ENCODE measurements at places on chromosomes 7 and 10.

DNA sequence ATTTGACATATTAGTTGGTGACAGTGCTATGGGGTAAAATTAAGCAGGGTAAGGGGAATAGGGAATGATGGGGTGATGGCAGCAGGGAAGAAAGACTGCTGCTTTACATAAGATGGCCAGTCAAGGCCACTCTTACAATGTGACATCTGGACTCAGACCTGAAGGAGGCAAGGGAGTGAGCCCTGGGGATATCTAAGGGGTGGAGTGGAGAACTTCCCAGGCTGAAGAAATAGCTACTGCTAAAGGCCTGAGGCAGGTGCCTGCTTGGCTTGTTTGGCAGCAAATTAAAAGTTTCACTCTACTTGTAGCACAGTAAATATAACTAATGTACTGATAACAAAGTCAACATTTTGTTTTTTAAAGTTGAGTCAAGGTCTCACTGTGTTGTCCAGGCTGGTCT is 93.5 kb downstream of the IDE start:
- DNase-seq, result no peak

DNA sequence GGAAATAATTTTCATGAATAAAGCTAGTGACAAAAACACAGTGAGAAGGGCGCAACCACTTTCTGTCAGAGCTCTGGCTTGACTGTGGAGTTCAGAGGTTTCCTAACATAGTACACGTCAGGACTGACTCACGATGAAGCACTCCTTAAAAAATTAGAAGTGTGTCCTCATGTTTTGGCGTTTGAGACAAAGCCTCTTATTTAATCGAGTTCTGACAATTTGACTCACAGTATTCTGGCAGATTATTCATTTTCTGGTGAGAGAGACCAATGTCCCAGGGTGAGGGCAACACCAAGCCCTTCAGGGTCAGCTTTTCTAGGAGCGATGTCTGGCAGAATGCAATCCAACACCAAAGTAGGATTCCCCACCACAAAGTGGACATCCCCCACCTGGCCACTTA is 108.7 kb downstream of the DIP2C start:
- DNase-seq, result no peak

- DNase-seq, result no peak
These were observed 95.0 kb downstream of the ST7 start for GRCh38 chr7:117048114-117048866.

- no peak for DNase-seq
These were observed 11.9 kb downstream of the PLAU start for GRCh38 chr10:73922864-73923133.

DNA sequence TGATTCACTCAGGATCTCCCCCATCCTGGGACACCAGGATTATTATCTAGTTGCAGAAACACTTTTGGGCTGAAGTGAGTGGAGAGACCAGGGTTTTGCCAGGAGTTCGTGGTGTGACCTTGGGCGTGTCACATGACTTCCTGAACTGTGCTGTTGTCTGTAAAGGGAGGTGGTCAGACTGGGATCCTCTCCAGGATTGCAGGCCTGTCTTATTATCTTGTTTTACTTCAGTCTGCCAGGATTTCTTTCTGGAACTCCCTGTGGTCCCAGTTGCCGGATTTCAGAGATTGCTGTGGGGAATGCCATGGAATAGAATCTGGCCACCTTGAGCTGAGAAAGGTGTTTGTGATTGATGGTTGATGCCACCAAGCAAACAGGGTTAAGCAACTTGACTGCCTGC is 35.8 kb downstream of the CRCP start:
- DNase-seq, result no peak

DNA sequence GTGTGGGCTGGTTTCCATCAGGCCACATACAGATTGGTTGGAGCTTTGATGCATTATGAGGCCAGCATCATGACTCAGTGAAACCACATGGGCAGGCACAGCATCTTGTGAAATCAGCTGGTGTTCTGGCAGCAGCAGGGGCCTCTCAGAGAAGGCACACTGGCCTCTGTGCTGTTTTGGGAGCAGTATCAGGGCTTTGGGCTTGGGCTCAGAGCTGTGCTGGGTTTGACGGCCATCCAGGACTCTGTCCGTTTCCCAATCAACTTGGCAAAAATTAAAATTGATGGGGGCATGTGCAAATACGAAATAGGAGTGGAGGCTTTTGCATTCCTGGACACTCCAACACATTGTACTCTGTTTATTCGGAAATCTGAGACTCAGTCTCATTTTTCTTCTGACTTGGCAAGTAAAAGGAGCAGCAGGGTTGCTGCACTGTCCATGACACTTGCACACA is 190.9 kb downstream of the BMPER start:
- DNase-seq, result no peak

DNA sequence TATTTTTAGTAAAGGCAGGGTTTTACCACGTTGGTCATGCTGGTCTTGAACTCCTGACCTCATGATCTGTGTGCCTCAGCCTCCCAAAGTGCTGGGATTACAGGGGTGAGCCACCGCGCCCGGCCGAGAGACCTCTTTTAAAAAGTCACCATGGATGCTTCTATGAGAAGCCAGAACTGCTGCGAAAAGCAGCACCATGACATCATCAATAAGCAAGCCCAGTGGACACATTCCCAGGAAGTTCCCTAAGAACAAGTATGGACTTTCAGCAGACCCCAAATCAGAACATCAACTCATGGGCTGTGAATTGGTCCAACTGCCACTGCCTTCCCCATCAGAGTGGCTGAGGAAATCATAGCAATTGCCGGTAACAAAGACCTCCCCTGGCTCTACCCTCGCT is 93.4 kb downstream of the PLXNA4 start:
- no peak for DNase-seq

DNA sequence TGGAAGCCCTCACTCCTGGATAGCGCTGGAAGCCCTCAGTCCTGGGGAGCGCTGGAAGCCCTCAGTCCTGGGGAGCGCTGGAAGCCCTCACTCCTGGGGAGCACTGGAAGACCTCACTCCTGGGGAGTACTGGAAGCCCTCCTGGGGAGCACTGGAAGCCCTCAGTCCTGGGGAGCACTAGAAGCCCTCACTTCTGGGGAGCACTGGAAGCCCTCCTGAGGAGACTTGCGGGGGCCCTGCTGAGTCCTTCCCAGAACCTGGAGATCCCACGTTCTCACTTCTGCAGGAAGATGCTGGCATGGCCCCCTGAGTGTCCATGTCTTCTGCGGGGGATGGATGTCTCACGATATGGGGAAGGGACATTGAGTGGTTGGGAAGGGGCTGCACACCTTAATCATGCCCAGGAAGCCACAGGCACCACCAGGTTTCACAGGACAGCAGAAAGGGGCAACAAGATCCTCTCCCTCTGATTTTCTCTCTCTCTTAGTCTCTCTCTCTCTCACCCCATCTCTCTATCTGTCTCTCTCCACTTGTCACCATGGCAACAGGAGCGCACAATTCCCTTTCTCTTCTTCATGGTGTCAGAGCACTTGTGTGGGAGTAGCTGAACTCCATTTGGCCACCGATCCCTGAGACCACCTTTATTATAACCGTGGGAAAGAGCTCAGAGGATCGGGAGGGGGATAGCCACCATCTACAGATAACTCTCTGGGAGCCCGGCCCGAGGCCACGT is 267.0 kb downstream of the TCERG1L start:
- DNase-seq, result no peak

GRCh38 chr7:148211740-148212151 is 378.8 kb upstream of the C7orf33 start:
- DNase-seq, result no peak

GRCh38 chr7:126411821-126412383 is 840.8 kb downstream of the GRM8 start:
- DNase-seq, result no peak

DNA sequence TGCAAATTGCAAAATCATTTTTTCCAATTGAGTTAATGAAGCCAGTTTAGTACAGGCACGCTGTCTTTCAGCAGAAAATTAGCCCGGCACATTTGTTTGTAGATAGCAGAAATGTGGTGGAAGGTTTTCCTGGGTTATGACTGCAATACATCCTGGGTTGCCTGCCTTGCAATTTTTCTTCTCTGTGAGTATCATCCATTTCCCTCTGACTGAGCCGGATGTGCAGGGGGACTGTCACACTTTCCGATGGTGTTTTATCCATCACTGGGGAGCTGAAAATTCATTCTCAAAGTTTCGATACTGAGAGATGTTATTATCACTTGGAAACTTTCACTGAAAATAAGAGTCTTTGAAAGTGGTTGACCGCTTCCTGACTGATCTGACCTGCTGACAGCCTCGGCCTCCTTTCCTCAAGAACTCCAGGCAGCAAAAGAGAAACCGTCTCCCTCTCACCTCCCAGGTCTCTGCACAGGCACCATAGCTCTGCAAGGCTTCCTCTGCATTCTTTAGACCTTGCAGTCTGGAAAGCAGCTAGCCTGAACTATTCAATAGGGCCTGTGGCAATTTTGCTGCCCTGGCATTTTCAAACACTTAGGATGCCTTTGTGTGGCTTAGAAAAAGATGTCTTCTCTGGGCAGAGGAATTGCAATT is 320.8 kb upstream of the NRP1 start:
- DNase-seq, result no peak

DNA sequence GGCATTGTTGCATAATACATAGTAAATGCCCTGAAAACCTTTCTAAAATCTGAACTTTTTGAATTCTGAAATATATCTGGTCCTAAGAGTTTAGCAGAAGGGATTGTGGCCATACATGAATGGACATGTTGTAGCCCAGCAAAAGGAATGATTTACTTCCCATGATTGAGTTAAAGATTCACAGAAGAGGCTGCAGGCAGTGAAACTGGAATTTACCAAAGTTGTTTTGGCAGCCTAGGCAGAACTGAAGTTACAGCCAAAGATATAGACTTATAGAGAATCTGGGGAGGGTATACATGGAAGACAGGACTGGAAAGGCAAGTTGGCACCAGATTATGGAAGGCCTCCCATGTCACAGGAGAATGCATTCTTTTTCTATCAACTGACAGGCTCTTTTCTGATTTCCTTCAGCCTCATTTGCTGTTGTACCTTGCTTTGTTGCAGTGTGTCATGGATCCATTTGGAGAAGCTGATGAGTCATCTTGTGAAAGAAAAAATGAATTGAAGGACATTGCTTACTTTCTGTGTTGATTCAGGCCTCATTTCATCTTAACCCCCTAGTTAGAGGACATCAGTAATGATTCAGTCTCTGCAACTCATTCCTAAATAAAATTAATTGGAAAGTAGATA is 356.2 kb upstream of the LRGUK start:
- no peak for DNase-seq

- DNase-seq, result no peak
These were observed 59.5 kb upstream of the ACSM6 start for GRCh38 chr10:95134490-95134889.

DNA sequence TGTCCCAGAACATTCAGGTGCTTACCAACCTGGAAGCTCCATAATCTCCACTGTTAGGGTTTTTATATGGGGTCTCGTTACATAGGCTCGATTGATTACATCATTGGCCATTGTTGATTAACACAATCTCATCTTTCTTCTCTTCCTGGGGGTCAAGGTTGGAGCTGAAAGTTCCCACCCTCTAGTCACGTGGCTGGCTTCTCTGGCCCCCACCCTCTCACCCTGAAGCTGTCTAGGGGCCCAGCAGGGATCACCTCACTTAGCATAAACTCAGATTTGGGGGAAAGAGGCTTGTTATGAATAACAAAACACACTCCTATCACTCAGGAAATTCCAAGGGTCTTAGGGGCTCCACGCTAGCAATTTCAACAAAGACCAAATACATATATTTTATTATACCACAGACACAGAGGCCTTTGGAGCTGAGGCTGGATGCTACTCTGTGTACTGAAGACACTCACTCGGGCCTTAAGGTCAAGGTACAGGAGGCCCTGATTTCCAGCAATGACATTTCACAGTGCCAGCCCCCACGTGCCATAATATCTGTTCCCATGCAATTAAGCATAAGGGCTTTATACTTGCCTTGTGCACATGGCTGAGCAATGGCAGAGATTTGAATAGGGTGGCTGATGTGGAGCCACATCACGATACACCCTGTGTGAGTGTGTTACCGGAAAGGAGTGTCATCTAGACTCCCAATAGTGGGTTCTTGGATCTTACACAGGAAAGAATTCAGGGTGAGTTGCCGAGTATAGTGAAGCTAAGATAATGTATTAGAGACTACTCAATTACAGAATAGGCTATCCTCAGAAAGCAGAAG is 108.2 kb downstream of the COL26A1 start:
- DNase-seq, result no peak

- no peak for DNase-seq
These were observed 7.3 kb downstream of the KMT2E start for GRCh38 chr7:105021352-105021751.

All from vagina (tissue), 2 donors.